ENCODE measurements at places on chromosomes 11 and 22. TPM values are rescaled to one million over a fixed set of nuclear protein-coding genes. Genes with fewer than 3 reads are reported as not detected.

Gene SMTN
- 37.1 TPM for polyA plus RNA-seq

Gene NDUFC2
- polyA plus RNA-seq: 126 TPM

DNA sequence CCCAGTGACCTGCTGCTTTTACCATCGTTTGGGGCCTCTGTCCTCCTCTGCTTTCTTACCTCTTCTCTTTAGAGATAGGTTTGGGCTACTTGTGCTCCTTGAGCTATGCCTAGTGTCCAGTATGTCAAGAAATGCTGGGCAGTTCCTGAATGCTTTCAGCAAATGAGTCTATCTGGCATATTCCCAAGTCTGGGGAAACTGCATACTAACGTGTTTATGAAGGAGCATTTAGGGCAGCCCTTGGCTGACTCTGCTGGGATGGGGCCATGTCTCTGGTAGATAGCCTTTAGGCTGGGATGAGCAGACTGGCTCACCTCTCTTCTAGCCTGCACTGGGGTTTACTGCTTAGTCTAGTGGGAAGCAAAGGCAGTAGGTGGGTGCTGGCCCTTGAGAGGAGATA lies 43.7 kb upstream of the SUSD2 start:
- no peak for DNase-seq

Gene SHANK3
- 13.6 TPM for polyA plus RNA-seq

Gene SLCO2B1
- polyA plus RNA-seq: 8.2 TPM

Gene RELT
- 3.5 TPM for polyA plus RNA-seq
